ENCODE measurements at places on chromosomes 7 and 10.

- DNase-seq, result no peak
Measured at GRCh38 chr10:47121336-47121735, 178.7 kb upstream of the GDF10 start.

- no peak for DNase-seq
Measured at GRCh38 chr10:127908106-127908958, 1.4 kb downstream of the PTPRE start.

GRCh38 chr10:7896297-7896696 is 78.0 kb downstream of the TAF3 start:
- no peak for DNase-seq

- no peak for DNase-seq
Measured at GRCh38 chr7:2602406-2603043, 29.3 kb upstream of the TTYH3 start.

- no peak for DNase-seq
Measured at GRCh38 chr7:55073051-55073511, 54.3 kb downstream of the EGFR start.

DNA sequence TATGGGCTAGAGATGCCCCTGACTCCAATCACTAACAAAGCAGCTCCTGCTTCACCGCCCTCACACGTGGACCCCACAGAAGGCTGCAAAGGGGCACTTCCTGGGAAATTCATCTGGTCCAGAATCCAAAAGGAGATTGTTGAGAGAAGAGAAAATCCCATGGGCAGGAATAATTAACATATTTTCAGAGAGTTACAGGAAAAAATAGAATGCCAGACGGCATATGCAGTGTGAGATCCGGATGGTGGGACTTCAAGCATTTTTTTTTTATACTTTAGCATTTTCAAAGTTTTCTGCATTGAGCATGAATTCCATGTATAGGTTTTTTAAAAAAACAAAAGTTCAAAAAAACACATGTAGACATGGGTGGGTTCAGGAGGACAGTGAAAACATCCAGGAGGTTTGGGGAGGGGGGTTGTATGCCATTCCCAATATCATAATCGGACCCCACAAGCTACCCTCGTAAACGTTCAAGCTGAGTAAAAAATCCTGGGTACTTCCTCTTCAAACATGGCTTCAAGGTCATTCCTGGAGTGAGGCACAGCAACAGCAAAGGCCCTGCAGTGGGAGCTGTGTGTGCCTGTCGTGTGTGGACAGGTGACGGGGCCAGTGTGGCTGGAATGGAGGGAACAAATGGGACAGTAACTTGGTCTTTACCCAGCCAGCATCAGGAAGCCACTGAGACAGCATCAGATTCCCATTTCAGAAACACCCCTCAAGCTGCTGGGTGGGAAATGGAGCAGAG is 128.1 kb downstream of the SLIT1 start:
- no peak for DNase-seq

GRCh38 chr7:11466517-11467105 is 365.4 kb downstream of the THSD7A start:
- DNase-seq, result no peak

DNA sequence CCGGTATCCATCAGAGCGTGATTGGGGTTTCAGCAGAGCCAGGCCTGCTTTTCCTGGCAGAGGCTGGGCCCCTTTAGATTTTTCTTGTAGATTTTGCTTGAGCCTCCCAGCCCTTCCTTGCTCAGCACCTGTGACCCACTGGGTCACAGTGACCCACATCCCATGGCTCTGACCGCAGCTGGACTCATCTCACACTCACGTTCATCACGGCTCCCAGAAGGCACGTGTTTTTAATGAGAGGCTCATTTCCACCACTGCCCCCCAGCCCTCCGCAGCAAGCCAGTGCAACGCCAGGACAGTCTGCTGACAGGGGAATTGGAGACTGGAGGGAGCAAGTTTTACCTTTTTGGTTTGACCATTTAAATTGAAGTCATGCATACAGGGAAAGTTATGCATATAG is 155.7 kb downstream of the CUX1 start:
- DNase-seq, result no peak

- no peak for DNase-seq
Measured at GRCh38 chr10:91172348-91172747, 48.1 kb upstream of the PCGF5 start.

- DNase-seq, result peak; percentile 10
Measured at GRCh38 chr10:111083222-111084095, 6.6 kb downstream of the ADRA2A start.

DNA sequence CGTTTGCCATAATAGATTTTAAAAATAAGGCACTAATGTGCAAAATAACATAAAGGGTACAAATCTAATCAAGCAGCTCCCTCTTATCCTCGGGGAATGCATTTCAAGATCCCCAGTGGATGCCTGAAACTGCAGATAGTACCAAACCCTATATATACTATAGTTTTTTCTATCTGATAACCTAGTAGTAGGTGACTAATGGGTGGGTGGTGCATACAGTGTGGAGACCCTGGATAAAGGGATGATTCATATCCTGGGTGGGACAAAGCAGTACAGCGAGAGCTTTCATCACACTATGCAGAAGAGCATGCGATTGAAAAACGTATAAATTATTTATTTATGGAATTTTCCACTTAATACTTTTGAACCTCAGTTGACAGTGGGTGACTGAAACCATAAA is 464.5 kb downstream of the GRID1 start:
- DNase-seq, result no peak

DNA sequence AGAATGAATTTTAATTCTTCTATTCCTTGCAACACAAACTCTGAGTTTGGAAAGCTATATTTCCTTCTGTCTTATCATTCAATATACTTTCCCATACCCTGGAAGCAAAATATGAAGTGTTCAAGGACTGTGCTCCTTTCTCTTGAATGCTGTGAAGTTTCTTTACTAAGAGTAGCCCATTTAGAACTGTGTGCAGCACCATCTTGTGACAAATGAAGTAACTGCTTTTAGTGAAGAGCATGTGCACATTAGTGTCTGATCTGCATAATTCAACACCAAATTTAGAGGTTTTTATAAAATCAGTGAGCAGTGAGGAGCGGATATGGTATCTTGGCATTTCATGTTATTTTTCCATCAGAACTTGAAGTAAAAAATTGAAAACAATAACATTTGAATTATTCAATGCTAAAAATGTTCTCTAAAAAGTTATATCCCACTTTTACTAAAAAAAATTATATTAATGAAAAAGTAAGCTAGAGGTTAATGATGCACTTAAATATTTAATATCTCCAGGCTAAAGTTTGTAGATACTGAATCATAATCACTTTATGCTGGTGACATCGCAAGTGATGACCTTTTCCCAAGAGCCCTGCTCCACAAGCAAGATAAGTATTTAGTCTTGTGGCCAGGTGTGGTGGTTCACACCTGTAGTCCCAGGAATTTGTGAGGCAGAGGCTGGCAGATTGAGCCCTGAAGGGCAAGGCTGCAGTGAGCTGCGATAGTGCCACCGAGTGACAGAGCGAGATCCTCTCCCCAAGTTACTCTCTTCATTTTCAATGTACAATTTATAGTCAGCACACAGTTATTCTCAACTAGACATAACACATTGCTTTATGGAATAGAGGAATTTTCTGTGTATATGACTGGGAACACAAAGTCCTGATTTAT is 108.8 kb upstream of the PCLO start:
- DNase-seq, result no peak

DNA sequence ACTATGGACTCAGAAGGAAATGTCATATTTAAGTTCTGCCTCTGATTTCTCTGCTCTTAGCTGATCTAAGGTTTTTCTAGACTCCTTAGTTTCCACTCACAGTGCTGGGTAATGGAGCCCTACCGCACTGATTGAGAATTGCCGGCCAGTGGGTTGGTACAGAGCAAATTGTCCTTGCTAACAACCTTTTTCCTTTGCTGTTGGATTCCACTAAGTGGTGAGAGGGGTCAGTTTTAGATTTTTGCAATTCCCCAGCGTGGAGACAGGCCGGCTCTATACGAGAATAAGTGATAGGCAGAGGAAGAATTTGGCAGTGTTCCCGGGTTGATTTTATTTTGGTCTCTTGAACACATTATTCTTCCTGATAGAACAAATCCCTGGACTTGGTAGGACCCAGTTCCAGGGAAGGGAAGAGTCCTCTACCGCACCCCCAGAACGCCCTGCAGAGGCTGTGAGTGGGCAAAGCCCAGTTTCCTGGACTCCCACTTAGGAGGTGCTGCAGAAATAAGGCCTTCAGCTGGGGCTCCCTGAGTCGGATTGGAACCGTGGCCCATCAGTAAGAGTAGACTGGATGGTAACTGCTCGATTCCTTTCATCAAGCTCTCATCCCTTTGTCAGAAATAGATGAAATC is 3.0 kb upstream of the NRP1 start:
- DNase-seq, result peak; percentile 26

GRCh38 chr7:151761231-151761630 is 115.7 kb downstream of the PRKAG2 start:
- peak; percentile 44 for DNase-seq

GRCh38 chr10:81068460-81068859 is 530.8 kb downstream of the SH2D4B start:
- no peak for DNase-seq

DNA sequence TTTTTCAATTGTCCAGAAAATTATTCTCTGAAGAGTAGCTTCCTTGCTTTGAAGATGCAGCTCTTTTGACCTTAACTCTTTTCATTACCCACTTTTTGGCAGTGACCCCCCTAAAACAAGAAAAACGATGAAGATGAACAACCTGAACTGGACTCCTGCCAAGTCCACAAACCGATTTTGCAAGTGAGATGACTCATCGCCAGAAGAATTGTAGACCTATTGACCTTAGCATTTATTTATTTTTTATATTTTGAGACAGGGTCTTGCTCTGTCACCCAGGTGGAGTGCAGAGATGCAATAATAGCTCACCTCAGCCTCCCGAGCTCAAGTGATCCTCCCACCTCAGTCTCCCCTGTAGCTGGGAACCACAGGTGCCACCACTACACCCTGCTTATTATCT is 859.2 kb downstream of the GATA3 start:
- DNase-seq, result no peak

- DNase-seq, result no peak
Measured at GRCh38 chr7:38817526-38817925, 91.5 kb downstream of the VPS41 start.

GRCh38 chr10:124362568-124362967 is 56.2 kb downstream of the OAT start:
- no peak for DNase-seq

DNA sequence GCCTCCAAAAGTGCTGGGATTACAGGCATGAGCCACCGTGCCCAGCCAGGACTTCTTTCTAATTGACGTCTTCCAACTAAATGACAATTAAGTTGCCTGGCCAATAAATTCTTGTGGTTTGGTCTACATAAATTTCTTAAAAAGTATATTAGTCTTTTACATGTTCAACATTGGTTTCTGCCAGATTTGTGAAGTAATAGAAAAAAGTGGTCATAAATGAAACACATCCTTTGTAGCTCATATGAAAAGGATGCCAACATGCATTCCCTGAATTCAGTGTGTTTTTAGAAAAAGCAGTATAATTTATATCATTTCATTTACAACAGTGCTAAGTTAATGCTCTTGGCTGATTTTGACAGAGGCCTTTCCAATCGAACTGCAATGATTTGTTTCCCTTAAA is 215.0 kb downstream of the TAX1BP1 start:
- DNase-seq, result no peak

GRCh38 chr10:118471863-118472262 is 123.6 kb downstream of the PRLHR start:
- DNase-seq, result no peak

DNA sequence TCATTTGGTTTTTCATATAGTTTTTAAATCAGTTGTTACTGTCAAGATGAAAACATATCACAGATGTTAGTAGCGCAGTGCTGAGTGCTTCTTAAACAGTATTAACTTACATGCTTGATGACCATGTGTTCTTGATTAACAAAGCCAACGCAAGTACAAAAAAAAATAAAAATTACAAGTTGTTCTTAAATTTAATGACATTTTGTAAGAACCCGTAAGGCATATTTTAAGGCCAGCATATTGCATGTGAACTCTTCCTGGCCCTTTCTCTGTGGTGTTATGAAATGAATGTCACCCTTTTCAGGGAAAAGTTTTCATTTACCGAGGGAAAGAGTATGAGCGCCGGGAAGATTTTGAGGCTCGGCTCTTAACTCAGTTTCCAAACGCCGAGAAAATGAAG is 140.4 kb upstream of the NPS start:
- DNase-seq, result no peak

GRCh38 chr7:71308096-71308495 is 176.2 kb downstream of the GALNT17 start:
- DNase-seq, result no peak

- no peak for DNase-seq
Measured at GRCh38 chr10:17214971-17215781, 12.9 kb upstream of the VIM start.

DNA sequence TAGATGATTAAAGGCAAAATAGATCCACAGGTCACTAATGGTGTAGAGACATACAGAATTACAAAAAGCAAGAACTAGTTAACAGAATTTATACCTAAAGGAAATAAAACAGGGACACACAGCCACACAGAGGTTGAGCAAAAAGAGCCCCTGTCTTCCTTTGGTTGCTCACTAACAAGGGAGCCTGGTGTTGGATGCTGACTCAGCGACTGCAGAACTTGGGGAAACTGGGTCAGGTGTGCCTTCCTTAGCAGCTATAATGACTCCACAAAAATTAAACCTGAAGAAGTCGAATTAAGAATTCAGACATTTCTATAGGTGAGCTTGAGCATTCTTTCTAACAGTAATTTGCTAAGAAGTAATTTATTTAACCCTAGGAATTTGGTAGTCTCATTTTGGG is 15.0 kb downstream of the POM121L12 start:
- no peak for DNase-seq

DNA sequence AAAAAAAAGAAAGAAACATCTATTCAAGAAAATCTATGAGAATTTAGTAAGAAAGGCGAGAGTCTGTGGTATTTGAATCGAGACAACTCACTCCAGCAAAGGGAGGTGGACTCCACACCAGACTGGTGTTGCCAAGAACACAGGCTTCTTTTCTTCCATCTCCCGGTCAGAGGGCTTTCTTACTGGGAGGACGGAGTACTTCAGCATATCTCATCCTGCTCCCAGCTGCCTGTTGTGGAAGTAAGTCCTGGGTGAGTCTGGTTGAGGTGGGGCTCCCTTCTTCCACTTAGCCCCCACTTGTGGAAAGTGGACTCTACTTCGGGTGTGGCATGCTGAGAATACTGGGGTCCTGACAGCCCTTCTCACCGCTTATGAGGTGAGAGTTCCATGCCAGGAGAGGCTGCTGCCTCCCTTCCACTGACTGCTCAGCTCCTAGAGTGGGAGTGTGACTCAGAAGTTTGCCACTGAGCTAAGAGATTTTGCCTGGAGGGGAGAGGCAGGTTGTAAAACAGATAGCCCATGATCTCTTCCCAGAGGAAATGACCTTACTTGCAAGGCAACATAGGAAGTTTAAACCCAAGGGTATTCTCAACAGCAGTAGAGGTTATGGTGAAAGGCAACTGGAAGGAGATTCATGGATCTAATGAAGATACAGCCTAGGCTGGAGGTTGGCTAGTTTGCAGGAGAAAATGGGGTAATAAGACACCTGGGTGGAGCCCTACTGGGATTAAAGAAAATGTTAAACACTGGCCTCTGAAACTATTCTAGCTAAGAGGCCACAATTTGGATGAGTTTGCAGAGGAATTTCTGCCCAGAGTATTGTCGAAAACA is 3.5 kb upstream of the NACAD start:
- DNase-seq, result no peak

All from colonic mucosa (tissue), 4 donors.